ENCODE measurements at places on chromosomes 11 and 22.

GRCh38 chr11:129590753-129591475 lies 215.3 kb downstream of the BARX2 start:
- DNase-seq: no peak

GRCh38 chr22:32327596-32328171 lies 30.0 kb upstream of the RFPL3 start:
- DNase-seq: no peak

- no peak for DNase-seq
These were observed 1.6 kb upstream of the SGSM3 start for GRCh38 chr22:40368836-40369235.

- no peak for DNase-seq
These were observed 68.6 kb downstream of the CDKN1C start for GRCh38 chr11:2816941-2817421.

DNA sequence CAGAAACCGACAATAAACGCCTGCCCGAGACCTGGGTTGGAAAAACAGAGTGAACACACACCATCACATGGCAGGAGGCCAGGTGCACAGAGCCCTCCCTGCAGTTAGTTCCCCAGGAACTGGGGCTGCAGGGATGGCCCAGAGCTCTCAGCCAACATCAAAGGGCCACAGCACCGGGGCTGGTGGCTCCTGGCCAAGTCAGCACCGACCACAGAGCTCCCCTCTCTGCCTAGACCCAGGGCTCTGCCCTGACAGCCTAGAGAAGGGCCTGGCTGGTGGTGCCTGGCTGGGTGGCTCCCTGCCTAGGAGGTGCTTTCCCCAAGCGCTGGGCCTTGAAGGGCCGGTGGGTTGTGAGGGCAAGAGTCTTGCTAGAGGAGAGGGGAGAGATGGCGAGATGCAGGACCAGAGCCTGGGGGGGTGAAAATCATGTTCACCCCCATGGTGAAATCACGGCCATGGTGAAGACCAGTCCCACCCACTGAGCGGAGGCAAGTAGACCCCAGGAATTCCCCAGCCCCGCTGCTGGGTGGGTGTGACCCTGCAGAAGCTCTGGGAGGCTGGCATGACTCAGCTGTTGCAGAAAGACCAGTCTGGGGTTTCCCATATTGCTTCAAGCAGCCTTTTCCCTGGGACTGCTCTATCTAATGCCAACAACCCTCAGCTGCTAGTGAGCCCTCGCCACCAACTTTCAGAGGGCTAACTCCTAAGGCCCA lies 7.2 kb upstream of the BID start:
- no peak for DNase-seq

DNA sequence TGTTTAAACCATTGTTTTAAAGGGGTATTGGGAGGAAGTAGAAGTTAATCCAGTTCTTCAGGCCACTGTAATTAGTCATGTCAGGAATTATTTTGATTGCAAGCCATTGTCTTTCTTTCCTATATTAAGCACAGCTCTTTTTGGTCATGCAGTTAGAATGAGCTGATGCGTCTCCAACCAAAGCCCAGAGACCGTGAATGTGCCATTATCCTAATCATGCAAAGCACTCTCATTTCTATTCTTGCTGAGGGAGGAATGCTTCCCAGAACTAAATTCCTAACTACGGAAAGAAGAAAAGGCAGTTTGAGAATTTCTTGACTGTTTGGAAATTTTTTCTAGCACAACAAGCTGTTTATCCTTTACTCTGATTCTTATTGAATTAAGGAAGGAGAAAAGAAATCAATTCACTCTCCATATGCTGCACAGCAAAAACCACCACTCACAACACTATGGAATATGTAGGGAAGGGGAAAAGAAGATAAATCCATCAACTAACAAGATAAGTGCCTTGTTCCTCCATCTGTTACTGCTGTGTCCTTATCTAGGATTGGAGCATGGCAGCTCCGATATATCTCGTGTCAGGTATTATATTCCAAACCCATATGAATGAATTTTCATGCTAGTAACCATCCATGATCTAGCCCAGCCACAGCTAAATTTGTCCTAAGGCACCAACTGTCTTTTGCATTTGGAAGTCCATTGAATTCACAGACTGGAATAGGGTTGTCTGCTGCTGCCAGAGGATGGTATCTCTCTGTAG lies 70.8 kb downstream of the NTM start:
- DNase-seq: no peak

DNA sequence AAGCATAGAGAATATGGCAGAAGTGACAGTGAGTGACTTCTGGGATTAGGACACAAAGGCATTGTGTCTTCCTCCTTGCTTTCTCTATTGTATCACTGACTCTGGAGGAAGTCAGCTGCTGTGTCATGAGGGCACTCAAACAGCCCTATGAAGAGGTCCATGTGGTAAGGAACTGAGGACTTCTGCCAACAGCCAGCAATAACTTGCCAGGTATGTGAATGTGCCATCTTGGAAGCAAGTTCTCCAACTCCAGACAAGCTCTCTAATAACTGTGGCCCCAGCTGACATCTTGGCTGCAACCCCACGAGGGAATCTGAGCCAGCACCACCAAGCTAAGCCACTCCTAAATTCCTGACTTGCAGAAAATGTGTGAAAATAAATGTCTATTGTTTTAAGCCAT lies 83.6 kb upstream of the ZBED5 start:
- no peak for DNase-seq

GRCh38 chr11:7490054-7490453 lies 4.7 kb downstream of the OLFML1 start:
- DNase-seq: no peak

DNA sequence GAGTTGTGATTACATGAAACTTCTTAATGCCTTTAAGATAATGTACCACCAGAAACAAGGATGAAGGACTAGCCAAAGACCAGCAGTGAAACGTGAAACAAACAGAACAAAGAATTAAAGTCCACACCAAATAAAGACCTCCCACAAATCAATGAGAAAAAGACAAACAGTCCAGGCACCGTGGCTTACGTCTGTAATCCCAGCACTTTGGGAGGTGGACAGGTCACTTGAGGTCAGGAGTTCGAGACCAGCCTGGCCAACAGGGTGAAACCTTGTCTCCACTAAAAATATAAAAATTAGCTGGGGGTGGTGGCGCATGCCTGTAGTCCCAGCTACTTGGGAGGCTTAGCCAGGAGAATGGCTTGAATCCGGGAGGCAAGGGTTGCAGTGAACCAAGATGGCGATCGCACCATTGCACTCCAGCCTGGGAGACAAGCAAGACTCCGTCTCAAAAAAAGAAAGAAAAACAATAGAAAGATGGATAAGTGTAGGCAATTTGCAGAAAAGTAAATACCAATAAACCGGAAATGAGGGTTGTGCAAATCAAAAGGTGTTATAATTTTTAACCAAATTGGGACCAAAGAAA lies 167.8 kb upstream of the GRK3 start:
- no peak for DNase-seq

- DNase-seq: no peak
These were observed 5.2 kb upstream of the TNFRSF13C start for GRCh38 chr22:41931701-41932269.

- no peak for DNase-seq
These were observed 147.5 kb downstream of the LARGE1 start for GRCh38 chr22:33772745-33773144.

GRCh38 chr11:115920092-115920461 lies 415.9 kb upstream of the CADM1 start:
- no peak for DNase-seq

DNA sequence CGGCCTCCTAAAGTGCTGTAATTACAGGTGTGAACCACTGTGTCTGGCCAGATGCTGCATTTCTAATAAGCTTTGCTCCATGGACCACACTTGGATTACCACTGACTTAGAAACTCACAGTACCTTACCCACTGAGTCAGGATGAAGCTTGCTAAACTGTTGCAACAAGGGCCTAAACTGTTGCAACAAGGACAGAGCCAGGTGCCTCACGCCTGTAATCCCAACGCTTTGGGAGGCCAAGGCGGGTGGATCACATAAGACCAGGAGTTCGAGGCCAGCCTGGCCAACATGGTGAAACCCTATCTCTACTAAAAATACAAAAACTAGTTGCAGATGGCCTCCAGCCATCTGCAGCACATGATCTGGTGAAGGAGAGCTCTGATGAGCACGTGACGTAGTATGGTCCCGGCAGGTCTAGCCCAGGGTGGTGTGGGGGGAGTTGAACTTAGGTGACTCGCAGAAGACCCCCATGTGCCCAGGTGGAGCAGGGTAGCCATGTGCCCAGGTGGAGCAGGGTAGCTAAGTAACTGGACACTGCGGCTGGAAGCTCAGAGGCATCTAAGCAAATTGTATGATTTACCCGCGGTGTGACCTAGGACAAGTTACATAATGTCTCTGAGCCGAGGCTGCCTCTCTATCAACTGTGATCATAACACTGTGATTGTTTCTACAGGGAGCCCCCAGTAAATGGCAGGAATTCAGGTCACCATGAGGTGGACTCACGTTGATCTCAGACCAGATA lies 8.4 kb downstream of the SLC25A45 start:
- DNase-seq: no peak

DNA sequence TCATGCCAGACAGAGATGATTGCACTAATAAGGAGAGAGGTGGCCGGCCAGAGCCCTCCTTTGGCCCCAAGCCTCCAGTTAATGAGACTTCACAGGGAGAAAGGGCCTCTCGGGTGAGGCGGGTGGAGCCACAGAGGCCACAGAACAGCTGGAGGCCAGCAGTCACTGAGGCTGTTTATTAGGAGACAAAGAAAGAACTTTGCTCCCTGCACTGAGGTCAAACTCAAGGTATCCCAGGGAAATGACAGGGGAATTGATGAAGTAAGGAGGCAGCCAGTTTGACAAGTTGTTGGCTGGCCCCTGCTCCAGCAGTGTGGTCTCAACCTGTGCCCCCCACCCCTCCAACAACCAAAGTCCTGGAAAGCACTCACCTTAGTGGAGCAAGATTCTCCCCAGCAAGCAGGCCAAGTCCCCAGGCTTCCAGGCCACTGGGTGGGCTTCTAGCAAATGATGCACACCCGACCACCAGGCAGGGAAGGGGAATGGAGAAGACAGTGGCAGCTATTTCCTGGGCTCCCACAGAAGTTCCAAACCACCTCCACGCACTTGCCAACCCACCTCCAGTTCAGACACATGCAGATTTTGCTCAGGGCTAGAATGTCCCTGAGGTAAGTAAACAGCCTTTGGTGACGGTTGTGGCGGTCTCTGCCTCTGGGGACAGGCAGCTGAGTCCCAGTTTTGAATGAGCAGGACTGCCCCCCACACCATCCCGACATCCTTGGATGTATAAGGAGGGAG lies 53.2 kb downstream of the RPUSD4 start:
- DNase-seq: no peak

- no peak for DNase-seq
These were observed 43.8 kb downstream of the CEP164 start for GRCh38 chr11:117371453-117371852.

- no peak for DNase-seq
These were observed 24.5 kb downstream of the TMEM184B start for GRCh38 chr22:38248280-38248679.

- no peak for DNase-seq
These were observed 265.3 kb downstream of the FAT3 start for GRCh38 chr11:92489826-92490399.

DNA sequence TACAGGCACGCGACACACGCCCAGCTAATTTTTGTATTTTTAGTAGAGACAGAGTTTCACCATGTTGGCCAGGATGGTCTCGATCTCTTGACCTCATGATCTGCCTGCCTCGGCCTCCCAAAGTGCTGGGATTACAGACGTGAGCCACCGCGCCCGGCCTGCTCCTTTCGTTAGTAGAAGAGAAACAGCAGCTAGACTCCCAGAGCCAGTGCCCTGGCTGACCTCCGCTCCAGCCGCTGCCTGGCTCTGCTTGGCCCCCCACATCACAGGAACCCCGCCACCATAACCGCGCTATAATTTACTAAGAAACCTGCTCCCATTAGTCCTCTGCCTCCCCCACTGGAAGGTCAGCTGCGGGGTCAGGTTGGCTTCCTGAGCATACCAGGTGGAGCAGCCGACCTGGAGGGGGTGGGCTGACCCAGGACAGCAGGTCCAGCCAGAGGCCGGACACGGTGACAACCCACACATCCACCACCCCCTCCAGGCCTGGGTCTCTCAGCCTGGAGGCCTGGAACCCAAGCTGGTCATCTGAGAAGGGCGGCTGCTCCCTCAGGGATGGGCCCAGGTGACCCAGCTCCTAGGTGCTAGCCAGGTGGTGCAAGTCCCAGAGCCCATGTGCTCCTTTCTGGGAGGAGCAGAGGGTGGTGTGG lies 7.5 kb upstream of the POLDIP3 start:
- DNase-seq: no peak

GRCh38 chr22:27627444-27627833 lies 174.1 kb downstream of the MN1 start:
- DNase-seq: no peak

DNA sequence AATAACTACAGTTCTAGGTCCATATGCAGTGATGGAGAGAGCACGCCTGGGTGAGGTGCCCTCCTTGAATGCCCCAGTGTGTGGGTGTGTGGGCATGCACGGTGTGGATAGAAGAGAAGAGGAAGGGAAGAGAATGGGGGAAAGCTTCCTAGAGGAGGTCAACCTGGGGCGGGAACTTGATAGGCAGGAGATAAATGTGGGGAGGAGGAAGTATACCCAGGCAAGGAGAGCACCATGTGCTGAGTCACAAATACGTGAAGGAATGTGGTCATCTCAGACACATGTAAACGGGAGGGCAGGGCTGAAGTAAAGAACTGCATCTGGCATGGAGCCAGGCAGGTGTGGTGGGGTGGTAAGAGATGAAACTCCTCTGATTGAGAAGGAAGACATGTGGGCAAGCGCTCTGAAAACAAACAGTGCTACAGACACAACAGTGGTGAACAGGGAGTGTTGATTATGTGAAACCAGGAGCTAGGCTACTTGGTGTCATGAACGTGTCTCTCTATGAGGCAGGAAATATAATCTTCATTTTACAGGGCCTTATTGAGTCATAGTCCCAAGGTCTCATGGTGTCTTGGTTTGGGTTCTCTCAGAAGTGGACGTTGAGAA lies 61.5 kb upstream of the EED start:
- no peak for DNase-seq

DNA sequence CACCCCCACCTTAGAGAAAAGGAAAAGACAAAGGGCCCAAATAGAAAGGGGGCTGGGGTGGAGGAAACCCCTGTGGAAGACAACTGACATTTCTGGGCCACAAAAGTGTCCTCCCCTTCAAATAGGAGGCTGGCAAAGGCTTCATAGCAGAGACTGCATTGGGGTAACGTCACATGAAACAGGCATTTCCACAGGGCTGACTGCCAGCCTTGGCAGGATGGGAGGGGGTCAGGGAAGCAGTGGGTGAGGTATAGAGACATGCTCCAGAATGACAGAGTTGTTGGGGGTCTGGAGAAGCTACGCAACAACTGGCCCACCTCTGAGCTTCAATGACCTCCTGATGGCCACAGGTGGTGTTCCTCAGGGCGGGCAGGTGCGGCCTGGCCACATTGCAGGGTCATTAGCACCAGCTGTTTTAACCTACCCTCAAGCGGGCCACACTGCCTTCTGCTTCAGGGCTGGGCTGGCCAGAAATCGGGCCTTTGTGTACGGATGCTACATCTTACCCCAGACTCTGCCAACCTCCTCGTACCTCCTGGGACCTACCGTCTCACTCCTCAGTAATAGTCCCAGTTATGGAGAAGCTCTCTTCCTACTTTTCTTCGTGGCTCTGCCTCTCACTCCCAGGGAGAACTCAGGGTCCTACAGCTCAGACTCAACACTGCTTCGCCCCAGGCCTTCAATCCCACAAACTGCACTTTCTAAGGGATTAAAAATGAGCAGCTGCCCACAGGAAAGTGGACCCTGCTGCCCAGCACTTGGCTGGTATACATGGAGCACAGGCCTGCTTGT lies 160.0 kb upstream of the NCAM1 start:
- DNase-seq: no peak
